ENCODE measurements at places on chromosomes 1 and 21.

DNA sequence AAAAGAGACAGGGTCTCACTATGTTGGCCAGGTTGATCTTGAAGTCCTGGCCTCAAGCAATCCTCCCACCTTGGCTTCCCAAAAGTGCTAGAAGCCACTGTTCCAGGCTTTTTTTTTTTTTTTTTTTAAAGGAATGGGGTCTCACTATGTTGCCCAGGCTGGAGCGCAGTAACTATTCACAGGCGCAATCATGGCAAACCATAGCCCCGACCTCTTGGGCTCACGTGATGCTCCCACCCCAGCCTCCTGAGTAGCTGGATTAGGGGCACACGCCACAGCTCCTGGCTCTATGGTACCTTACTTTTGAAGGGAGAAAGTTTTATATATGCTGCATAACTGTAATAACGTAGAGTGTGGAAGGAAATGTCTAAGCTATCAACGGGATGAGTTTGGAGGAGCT lies 5.7 kb upstream of the ATP13A2 start:
- DNase-seq, result no peak

DNA sequence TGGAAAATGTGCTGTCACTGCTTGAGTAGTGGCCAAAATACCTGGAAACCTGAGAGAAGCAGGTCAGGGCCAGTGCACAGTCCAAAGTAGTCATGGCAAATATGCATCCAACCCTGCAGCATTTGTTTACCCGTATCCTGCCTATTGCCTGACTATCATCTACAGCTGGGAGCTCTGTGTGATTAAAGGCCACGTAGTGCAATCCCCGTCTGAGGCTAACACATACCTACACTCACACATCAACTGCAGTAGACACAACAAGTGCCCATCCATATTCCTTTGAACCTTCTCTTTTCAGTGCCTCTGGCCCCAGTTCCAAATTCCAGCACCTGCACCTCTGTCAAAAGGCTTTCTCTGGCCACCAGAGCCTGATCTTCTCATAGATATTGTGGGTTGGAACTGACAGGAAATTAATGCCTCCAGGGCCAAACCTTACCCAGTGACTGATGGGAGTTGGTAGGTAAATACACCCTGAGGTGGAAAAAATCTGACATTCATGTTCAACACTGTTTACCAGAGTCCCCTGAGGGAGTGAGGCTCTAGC lies 383.0 kb downstream of the SETD4 start:
- DNase-seq, result peak; percentile 40

DNA sequence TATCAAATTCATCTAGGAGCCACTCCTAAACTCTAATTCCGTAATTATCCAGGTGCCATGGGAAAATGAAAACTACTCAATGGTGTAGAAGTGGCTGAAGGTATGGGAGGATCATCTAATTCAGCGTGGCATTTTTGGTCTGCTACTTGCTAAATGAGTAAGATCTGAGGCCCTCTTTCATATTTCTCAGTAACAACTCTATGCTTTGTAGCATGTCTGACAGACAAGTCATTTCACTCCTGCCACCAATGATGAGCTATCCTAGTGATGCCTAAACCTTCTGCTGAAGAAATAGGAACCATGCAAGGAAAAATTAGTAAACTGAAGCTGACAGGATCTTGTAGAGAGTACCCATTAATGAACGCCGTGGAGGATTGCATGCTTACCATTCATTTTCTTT lies 145.3 kb downstream of the NTNG1 start:
- DNase-seq, result no peak

GRCh38 chr1:116243333-116244054 lies 129.6 kb upstream of the ATP1A1 start:
- no peak for DNase-seq

DNA sequence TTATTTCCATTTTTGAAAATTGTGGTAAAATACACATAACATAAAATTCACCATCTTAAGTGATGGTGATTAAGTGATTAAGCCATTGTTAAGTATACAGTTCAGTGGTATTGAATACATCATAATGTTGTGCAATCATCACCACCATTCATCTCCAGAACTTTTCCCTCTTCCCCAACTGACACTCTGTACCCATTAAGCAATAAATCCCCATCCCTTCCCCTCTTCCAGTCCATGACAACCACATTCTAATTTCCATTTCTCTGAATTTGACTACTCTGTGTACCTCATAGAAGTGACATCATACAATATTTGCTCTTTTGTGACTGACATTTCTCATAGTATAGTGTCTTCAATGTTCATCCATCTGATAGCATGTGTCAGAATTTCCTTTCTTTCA lies 124.8 kb downstream of the DISC1 start:
- no peak for DNase-seq

GRCh38 chr1:222791006-222791710 lies 23.7 kb upstream of the DISP1 start:
- DNase-seq, result no peak

DNA sequence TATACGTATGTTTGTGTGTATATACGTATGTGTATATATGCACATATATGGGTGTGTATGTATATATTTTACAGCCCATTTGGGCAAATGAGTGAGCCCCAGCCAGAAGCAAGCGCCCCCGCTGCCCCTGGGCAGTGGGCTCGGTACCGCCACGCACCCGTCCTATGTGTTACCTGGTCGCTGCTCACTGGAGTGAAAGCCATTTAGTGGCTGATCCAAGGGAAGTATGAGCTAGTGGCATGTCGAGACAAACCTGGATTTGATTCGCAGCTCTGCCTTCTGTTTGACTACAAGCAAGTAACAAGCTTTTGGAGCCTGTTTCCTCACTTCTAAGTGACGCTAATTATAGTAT lies 35.8 kb upstream of the JAK1 start:
- no peak for DNase-seq

GRCh38 chr1:47656719-47657685 lies 219.2 kb downstream of the FOXD2 start:
- DNase-seq, result no peak
